ENCODE measurements at places on chromosomes 3 and 15.

- peak overlapping the region; percentile 28 for H3K27ac ChIP-seq
- no peak overlapping the region for H3K4me3 ChIP-seq
- H3K27me3 ChIP-seq, result no peaks in the 10 kb centered on the region
- peaks cover 60% of the 10 kb centered on the region for H3K4me1 ChIP-seq
- no peak for DNase-seq
Observed at GRCh38 chr15:85646538-85647091, 148.1 kb downstream of the KLHL25 start.

- H3K4me3 ChIP-seq, result no peak overlapping the region
- H3K36me3 ChIP-seq, result no peaks in the 10 kb centered on the region
- DNase-seq, result no peak
- H3K4me1 ChIP-seq, result no peaks in the 10 kb centered on the region
- H3K27me3 ChIP-seq, result no peaks in the 10 kb centered on the region
Observed at GRCh38 chr3:102896851-102897621, 462.2 kb downstream of the ZPLD1 start.

DNA sequence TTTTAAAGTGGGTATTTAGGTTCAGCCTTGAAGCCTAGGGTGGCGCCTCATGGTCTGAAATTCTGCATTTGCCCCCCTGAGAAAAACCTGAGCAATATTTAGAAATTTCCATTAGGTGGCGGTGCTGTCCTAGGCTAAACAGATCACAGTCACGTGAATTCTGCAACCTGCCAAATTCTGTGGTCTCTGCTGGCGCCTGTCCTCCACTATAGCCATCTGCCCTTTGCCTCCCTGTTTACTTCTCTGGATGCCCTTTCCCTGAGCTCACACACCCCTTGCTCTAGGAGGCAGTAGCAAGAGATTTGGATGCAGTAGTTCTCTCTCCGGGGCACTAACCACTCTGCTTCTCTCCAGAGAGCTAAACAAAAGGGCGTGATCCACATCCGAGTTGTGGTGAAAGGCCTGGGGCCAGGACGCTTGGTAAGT lies 9.1 kb downstream of the MRPS11 start:
- DNase-seq, result no peak
- no peak overlapping the region for H3K4me3 ChIP-seq
- H3K27ac ChIP-seq, result no peak overlapping the region
- peaks cover 19% of the 10 kb centered on the region for H3K36me3 ChIP-seq

DNA sequence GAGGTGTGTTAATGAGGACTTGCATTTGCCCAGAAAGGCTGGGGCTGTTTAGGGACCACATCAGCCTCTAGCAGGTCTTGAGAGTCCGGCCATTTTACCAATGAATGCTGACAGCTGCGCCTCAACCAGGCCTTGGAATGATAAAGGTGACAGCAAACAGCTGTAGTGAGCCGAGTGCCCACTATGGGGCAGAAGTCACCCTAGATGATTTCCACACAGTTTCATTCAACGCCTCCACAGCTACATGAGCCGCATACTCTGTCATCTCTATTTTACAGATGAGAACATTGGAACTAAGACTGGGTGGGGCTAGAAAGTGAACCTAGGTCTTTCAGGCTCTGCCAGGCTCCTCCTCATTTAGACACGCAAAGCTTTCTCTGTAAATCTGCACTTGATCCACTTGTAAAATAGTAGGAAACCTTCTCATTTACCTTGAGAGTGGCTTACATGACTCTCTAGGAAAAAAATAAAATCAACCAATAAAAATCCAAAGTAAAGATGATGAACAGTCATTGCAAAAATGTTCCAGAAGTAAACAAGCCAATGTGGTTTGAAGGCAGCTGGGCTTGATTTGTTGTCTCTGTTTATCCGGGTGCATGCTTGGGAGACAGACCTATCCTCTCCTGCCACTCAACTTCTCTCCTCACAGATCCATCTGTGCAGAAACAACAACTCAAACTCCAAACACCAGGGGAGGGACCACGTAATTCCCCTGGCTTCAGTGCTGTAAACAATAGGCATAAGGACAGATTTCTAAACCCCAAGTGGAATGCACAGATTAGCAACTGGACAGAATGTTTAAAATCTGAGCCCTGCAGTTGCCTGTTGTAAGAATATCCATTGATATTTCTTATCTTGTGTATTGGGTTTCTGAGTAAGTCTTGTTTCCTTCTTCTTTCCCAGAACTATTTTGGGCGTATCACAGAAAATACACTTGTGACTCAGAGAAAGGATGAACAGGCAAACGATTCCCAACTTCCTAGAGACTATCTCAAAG lies 31.5 kb upstream of the LDHAL6B start:
- no peaks in the 10 kb centered on the region for H3K27me3 ChIP-seq
- H3K4me1 ChIP-seq, result peaks cover 20% of the 10 kb centered on the region
- peaks cover 8% of the 10 kb centered on the region for H3K36me3 ChIP-seq
- DNase-seq, result no peak

DNA sequence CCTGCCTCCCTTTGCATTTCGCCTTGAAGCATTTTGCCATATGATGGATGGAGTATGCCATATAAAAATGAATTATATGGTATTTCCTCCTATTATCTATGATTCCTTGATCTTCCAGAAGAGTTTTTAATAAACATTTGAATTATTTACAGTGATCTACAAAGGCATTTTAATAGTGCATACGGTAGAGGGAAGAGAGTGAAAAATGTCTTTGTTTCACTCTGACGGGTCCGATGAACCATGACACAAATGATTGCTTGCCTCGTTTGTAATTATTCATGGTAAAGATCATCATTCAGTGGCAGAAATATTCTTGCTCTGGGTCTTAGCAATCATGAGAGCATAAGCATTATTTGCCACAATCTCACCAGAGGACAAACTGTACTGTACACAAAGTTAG lies 1010.9 kb downstream of the NTRK3 start:
- H3K27me3 ChIP-seq, result no peaks in the 10 kb centered on the region
- H3K4me3 ChIP-seq, result no peak overlapping the region
- H3K27ac ChIP-seq, result no peak overlapping the region
- DNase-seq, result no peak
- H3K4me1 ChIP-seq, result no peaks in the 10 kb centered on the region
- no peaks in the 10 kb centered on the region for H3K36me3 ChIP-seq

GRCh38 chr3:175082631-175083030 lies 223.5 kb downstream of the NAALADL2 start:
- no peaks in the 10 kb centered on the region for H3K36me3 ChIP-seq
- no peaks in the 10 kb centered on the region for H3K4me1 ChIP-seq
- H3K27ac ChIP-seq, result no peak overlapping the region
- no peaks in the 10 kb centered on the region for H3K27me3 ChIP-seq
- H3K4me3 ChIP-seq, result no peak overlapping the region

DNA sequence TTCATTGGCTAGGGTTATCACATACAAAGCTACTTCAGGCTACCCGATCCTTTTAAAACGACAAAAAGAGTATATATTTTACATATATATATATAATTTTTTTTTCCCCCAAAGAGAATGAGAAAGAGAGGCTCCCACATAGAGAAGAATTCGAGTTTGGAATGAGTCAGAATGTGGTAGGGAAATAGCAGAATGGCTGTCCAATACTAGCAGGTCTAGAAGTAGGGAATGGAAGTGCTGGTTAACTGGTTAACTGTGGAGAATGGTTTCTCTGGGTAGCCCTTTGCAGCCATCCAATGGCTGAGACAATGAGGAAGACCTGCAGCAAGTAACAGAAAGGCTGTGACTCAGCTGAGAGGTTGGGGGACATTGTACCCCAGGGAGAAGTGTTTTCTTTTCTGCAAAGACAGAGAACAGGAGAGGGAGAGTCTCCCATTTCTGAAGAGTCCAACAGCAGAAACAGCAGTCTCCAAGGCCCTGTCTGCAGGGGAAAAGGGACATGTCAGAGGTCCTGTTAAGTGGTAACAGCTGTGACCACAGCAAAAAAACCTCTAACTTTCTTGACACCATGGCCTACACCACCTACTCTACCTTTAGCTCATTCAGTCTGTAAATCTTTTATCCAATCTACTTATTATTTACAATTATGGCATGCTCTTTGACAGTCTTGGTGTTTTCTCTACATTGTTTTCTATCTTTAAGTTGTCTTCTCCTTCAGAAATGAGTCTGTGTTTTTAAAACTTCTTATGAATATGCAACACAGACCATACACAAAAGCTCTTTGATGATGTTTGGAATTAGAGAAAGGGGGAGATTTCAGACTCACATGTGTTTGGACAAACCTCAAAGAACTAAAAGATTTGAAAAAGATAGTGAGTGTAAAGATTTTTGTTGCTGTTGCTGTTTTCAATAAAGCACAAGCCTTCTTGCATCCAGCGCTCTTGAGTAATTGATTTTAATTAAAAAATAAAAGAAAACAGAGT lies 116.1 kb upstream of the SLC7A14 start:
- no peak overlapping the region for H3K27ac ChIP-seq
- no peaks in the 10 kb centered on the region for H3K36me3 ChIP-seq
- H3K4me1 ChIP-seq, result no peaks in the 10 kb centered on the region
- H3K4me3 ChIP-seq, result no peak overlapping the region
- H3K27me3 ChIP-seq, result no peaks in the 10 kb centered on the region

DNA sequence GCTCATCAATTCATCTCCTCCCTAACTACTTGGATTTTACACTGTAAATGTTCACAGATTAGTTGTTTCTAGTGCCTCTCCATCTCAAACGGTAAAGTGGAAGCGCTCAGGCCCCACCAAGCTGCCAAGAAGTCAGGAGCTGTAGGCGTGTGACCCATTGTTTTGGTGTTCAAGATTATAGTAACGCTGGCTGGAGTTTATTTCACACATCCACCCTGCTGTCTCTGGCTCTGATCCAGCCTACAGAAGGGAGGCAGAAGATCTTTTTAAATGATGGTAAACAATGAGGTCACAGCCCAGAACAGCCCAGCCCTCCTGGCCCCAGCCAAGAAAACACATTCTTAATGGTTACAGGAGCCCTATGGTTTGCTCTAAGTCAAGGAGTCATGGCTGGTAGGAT lies 25.7 kb upstream of the GALNT15 start:
- no peaks in the 10 kb centered on the region for H3K36me3 ChIP-seq
- no peak overlapping the region for H3K27ac ChIP-seq
- H3K27me3 ChIP-seq, result no peaks in the 10 kb centered on the region
- no peak overlapping the region for H3K4me3 ChIP-seq
- no peak for DNase-seq

DNA sequence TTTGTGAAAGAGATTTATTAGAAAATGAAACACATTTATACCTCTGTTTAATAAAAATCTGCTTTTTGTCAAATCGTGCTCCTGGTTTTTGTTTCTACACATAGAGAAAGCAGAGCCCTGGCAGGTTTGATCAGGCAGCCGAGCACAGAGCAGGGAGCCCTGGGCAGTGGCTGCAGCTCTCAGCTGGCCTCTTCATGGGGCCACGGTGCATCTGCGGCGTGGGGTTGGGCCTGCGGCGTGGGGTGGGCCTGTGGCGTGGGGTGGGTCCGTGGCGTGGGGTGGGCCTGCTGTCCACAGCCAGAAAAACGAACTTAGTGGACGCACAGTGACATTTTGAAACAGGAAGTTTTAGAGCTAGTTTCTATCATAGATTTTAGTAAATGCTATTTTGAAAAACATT lies 10.6 kb downstream of the GOLGA6L2 start:
- no peaks in the 10 kb centered on the region for H3K27me3 ChIP-seq
- H3K36me3 ChIP-seq, result no peaks in the 10 kb centered on the region
- no peak overlapping the region for H3K27ac ChIP-seq
- no peak for DNase-seq

DNA sequence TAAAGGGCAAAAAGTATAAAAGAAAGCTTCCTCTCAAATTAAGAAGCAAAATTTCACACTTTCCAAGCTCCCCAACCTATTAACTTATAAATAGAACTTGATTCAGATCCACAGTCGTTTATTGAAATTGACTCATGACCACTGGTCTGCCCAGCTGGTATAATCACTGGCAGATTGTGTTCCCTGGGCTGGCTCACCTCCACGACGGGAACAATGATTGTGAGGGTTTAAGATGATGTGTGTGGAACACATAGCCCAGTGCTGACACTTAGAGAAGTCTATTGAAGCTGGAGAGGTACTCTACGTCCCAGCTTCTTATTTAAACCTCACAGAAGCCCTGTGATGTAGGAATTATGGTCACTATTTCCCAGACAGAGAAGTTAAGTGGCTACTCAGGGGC lies 90.4 kb downstream of the MB21D2 start:
- DNase-seq, result no peak
- H3K27ac ChIP-seq, result no peak overlapping the region
- no peak overlapping the region for H3K4me3 ChIP-seq
- H3K36me3 ChIP-seq, result no peaks in the 10 kb centered on the region

- peak overlapping the region; percentile 84 for H3K4me3 ChIP-seq
- H3K4me1 ChIP-seq, result peaks cover 4% of the 10 kb centered on the region
- no peak for DNase-seq
- H3K27me3 ChIP-seq, result no peaks in the 10 kb centered on the region
- no peaks in the 10 kb centered on the region for H3K36me3 ChIP-seq
Observed at GRCh38 chr3:124032311-124032880, 40.5 kb upstream of the ROPN1 start.

DNA sequence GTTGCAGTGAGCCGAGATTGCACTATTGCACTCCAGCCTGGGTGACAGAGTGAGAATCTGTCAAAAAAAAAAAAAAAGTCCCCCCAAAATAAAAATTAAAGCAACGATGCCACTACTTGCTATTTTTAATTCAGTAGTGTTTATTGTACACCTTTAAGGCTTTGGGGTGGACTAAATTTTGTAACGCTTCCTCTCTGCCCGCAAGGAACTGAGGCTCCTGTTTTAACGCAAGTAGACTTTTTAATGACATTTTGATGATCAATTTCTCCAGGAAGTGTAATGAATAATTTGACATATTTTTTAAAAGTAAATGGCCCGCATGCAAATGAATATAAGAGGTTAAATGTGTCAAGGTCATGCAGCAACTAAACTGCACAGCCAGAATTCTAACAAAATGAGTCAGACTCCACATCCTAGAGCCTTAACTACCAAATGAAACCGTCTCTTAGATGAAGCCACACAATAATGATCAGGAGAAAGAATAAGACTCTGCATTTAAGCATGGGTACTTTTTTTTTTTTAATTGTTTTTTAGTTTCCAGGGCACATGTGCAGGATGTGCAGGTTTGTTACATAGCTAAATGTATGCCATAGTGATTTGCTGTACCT lies 96.8 kb upstream of the LMOD3 start:
- no peaks in the 10 kb centered on the region for H3K27me3 ChIP-seq
- no peak overlapping the region for H3K27ac ChIP-seq
- H3K4me3 ChIP-seq, result no peak overlapping the region

DNA sequence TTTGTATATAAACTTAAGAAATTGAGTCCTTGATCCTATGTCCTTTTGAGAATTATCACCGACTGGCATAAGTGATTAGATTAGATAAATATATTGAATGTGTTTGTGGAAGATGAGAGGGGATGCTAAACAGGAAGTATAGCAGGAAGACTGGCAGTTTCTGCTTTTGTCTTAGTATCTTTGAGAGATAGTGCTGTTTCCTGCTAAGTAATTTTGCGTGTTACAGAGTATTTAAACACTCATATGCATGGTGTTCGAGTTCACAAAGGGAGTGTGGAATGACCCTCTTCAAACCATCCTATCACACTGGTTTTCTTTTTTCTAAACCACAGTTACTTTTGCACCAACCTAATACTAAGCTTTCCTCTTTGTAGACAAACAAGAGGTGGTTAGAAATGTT lies 106.0 kb downstream of the KLHL25 start:
- H3K4me1 ChIP-seq, result peaks cover 20% of the 10 kb centered on the region
- DNase-seq, result no peak
- no peak overlapping the region for H3K27ac ChIP-seq
- no peaks in the 10 kb centered on the region for H3K27me3 ChIP-seq

DNA sequence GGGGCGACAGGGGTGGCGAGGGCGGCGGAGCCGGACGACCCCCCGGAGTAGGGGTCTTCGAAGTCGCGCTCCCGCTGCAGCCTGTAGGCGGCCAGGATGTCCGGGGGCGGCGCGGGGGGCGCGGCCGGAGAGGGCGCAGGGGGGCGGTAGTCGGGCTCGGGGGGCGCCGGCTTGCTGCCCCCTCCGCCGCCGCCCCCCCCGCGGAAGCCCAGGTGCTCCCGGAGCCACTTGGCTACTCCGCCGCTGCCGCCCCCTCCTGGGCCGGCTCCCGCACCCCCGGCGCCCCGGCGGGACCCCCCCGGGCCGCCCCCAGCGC lies 230 bp downstream of the SHF start:
- peak overlapping the region; percentile 73 for H3K4me3 ChIP-seq
- DNase-seq, result no peak
- H3K36me3 ChIP-seq, result no peaks in the 10 kb centered on the region
- no peaks in the 10 kb centered on the region for H3K4me1 ChIP-seq
